ENCODE measurements at places on chromosomes 7 and 10.

DNA sequence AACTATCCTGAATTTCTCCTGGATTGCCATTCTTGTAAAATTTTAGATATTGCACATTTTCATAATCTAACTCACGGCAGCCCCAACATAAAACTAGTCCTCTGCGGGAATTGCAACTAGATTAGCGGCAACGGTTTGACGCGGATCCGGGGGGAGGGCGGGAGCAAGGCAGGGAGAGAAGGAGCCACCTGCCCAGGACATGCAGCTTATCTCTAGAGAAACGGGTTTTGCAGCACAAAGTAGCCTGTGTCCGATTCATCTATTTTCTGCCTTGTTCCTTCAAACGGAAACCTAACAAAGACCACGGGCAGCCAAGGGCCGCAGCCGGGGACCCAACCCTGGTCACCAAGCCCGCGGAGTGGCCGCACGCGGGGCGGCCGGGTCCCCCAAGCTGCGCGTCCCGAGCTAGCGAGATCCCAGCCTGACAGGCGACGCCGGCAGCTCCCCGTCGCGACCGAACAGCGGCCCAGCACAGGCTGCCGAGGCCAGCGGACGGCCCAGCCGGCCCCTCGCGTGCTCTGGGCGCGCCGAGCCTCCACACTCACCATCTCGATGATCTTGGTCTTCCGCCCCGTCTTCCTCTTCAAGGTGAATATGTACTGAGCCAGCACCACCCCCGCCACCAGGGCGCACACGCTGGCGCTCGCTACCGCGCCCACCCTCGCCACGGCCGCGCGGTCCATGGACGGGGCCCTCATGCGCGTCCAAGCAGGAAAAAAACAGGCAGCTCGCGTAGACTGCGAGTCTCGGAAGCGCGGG is at the start of gene NT5C3A:
Gene NT5C3A (minus strand): TSS at position 754 of the 759 bp plus-strand sequence. CDS start 71 bp downstream, at position 683.
- no peak for DNase-seq

DNA sequence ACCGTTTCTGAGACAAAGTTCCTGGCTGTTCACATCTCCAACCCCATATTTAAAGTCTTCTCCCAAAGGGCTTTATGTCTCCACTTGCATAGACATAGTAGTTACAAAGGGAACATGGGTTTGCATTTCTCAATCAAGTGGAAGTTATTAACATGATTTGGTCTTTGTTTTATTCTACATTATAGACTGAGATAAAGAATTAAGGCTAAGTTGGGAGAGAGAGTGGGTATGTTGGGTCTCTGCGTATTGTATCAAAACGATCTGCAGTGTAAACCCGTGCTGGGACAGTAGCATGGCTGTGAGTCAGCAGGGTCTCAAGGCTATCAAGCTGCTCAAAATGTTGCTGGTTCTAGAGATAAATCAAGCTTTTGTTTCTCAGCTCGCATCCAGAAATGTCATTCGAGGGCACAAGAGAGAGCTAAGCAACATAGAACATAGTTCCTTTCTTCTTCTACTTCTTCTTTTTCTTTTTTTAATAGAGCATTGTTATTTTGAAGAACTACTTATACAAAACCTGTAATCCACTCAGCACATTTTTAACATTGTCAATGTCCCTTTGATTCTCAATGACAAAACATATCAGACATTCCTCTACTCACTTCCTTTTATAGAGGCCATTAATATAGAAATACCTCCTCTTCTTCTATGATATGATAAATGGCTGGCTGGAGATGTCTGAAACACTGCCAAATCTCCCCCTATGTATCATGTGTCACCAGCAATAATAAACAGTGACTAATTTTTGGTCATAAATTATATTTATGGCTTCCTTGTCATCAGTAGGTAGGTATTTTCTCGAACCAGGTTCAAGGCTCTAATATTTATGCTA is 34.5 kb upstream of the RHOBTB1 start:
- DNase-seq: peak; percentile 22

GRCh38 chr10:120432209-120432608 is 24.8 kb upstream of the PLPP4 start:
- no peak for DNase-seq

DNA sequence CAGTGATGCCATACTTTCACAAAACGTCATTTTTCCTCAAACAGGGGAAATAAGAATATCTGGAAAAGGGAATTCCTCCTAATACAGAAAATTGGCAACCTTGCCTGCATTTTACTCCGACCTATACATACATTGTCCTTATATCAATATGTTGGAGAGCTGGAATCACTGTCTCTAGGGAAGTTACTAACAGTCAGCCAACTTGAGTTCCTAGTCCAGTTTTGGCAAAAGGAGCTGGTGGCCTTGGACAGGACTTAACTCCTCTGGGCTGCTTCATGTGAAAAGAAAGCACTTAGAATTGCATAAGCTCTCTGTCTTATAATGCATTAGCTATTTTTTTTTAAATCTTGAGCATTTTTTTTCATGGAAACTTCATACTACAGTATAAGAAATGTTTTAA is 174.2 kb upstream of the HGF start:
- DNase-seq: no peak

DNA sequence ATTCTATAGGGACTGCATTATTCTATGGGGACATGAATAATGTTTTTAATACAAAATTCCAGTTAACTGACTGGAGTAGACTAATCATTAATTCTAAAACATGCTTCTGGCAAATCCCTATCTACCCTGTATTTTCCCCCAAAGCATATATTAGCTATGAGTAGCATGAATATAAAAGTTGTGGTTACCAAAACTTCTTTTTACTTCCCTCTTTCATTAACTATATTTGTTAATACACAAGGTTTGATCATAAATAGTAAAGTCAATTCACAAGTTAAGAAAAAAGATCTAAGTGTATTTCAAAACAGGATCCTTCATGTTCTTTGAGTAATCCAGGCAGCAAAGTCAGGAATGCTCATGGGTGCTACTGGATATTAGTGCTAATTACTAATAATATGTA is 2.9 kb upstream of the RALA start:
- no peak for DNase-seq

Data from hippocampal formation (tissue), 2 donors.